Islet precursor cell (in vitro differentiated cells): ENCODE measurements at places on chromosomes 7 and 10.

DNA sequence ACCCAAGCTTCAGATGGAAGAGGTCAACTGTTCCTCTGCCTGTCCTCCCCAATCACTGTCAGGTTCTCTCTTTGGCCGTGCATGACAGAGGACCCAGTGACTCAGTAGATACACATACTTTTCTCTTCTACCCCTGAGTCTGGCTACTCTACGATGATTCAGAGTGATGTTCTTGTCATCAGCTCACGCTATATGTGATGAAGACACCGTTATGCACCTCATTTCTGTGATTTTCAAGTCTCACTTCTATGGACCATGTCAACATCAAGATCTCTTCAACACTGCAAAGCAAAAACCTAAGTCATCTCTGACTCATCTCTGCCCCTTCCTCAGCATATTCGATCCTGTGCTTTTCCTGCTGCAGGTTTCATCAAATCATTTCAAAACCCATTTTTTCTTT, 76.6 kb upstream of the DGKI start:
- DNase-seq = no peak

DNA sequence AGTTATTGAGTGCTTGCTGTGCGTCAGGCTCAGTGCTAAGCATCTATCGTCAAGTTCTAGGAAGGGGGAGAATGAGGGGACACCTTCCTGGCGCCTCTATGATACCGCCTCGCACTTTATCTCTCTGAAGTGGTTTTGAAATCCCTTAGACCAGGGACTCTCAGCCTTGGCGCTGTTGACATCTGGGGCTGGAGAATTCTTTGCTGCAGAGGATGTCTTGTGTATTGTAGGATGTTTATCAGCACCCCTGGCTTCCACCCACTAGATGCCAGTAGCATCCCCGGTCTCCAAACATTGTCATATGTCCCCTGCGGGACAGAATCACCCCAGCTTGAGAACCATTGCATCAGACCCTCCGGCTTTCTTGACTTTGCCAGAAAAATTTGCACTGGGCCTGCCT, 285.5 kb downstream of the CCDC3 start:
- no peak for DNase-seq

GRCh38 chr10:52780391-52781155, 8.0 kb upstream of the MBL2 start:
- DNase-seq = no peak

GRCh38 chr7:23410446-23411183, 59.7 kb downstream of the IGF2BP3 start:
- DNase-seq = no peak

GRCh38 chr7:102837802-102838201, 75.0 kb upstream of the LRRC17 start:
- no peak for DNase-seq

DNA sequence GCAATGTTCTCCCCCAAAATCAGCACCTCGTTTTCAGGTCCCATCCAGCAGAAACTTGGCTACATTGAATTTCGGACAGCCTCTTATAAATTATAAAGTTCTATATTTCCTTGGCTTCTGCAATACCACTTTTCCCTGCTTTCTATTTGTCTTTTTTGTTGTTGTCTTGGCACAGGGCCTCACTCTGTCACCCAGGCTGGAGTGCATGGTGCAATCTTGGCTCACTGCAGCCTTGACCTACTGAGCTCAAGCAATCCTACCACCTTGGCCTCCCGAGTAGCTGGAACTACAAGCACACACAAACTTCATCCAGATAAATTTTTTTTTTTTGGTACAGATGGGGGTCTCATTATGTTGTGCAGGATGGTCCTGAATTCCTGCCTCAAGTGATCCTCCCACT, 55.3 kb upstream of the HECW1 start:
- DNase-seq = no peak

GRCh38 chr10:119526149-119526548, 16.4 kb downstream of the RGS10 start:
- no peak for DNase-seq

DNA sequence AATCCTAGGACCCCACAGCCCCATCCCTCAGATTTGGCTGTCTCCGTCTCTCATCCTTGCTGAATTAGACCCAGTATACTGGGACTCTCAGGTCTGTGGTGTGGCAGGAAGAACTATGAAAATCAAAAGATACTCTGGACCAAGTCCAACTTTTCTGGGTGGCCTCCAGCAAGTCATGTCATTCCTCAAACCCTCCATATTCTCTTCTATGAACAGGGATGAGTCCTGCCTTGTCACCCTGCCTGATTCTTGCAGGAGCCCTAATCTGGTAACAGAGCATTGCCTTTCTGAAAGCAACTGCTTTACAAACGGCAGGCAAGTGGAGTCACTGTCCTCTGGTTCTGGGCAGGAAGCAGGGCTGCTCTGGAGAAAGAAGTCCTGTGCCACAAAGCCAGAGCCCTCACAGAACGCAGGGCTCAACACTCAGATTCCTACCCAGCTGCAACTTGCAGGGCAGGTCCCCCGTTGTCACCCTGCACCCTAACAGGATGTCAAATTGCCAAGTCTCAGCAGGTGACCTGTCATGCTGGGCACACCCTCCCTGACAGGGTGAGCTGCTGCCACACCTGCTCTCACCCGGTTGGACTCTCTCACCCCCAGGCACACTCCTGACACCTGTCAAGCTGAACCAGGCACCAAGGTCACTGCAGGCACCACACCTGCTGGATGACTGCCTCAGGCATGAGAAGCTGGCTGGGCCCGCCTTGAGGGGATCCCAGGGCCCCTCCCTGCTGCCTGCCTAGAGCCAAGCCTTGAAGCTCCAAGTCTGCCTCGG, 227.7 kb downstream of the KCNMA1 start:
- DNase-seq = no peak

DNA sequence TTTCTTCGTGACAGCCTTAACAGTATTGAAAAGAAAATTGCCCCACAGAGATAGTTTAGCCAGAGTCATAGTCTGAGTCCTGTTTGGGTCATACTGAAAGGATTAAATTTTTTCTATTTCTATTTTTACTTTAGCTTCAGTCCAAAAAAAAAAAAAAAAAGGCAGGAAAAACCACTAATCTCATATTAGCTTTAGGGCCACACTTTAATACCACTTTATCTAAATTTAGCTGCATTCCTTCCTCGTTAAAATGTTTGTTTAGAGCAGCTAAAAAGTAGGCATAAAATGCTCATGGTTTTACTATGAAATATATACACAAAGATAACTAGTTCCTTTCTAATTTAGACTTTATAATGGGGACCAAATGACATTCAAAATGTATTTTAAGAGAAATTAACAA, 216.5 kb upstream of the TMEM196 start:
- no peak for DNase-seq

- DNase-seq = peak; percentile 71
These were observed 52.9 kb upstream of the IGFBP3 start for GRCh38 chr7:45973725-45974532.

- no peak for DNase-seq
These were observed 365.3 kb downstream of the PARD3 start for GRCh38 chr10:34449836-34450235.

DNA sequence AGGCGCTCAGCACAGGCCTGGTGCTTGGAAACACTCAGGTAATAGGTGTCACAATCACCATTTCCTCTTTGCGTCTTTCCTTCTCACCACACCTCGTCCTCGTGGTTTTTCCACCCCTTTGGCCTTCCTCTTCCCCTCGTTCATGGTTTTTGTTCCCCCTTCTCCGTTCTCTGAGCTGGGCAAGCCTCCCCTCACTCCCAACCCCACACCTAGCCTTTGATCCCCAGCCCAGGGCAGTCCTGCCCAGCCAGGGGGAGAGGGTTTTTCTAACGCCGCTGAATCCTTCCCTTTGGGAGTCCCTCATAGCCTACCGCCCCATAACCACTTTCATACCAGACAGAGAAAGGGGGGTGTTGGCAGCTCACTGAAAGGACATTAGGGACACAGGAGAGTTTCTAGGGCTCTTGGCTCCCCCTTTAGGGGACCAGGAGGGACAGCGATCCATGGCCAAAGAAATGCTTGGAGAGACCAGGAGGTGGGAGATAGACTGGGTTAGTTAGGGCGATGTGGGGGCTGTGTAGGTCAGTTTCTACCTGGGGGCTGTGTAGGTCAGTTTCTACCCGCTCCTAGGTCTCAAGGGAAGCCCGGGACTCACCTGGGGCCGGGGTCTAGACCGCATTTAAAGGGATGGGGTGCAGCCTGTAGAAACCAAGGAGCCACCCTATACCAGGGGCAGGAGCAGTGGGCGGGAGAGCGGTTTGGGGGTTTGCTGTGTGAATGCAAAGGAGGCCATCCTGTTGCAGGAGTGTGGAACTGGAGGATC, 1.4 kb downstream of the EPHB4 start:
- no peak for DNase-seq

- no peak for DNase-seq
These were observed 80.2 kb downstream of the ZMYND11 start for GRCh38 chr10:215444-215843.

- DNase-seq = peak; percentile 14
These were observed 171.3 kb upstream of the BMPER start for GRCh38 chr7:33733870-33734650.

DNA sequence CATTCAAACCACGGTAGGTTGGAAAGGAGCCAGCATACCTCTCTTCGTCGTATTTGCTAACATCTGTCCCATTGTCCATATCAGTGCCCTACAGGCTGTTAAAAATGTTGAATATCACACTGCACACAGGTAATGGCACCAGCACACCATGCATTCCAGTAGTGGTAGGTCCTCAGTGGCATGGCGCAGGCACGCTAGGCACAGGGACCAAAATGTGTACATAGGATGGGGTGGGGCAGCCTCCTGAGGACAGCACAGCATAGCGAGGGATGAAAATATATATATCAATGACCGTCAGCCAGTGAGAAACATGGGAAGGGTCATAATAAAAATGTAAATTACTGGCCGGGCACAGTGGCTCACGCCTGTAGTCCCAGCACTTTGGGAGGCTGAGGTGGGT, 99.9 kb upstream of the CTBP2 start:
- DNase-seq = no peak

DNA sequence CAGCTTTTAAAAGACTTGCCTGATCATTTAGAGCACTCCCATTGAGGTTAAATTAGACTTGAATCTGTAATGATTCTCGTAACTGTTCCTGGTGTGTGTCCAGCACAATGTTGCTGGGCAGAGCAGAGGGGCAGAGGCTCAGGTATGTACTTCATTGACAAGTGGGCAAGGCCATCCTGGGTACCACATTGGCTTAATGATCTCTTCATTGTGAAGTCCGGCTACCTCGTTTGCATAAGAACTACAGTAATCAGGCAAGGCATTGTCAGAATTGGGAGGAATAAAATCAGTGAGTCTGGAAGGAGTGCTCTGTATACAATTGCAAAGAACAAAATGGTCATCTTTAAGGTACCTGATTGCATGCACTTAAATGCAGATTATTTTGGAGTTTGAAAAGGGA, 6.1 kb downstream of the RPS24 start:
- DNase-seq = no peak

GRCh38 chr10:71178880-71179279, 33.5 kb upstream of the UNC5B start:
- DNase-seq = no peak

DNA sequence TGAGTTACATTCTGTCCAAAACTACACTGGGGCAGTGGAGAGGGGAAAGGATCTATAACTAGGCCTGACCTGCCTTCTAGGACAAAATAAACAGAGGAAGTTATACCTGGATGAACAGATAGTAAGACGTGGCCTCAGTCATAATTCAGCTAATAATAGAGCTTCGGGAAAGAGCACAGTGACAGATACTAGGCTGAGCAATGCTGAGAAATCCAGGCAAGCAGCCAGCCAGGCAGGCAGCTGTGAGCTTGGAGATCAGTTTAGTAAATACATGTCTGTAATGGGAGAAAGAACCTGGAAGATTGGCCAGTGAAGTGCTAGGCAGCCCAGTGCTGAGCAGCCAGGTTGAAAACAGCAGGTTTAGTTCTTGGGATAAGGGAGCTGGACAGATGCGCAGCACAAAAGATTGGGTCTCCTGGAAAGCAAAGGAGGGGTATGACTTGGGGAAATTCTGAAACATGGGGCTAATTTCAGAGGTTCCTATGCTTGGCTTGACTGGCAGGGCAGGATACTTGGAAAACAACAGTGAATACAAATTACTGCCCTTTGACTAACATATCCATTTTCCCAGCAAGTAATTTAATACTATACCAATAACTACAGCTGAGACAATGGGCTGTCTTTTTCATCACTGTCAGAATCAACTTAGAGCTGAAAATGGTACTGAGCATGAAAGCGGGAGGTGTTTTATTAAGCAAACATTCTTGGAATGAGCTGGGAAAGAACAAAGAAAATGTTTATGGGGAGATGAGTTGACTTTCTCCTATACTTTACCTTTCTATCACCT, 140.8 kb downstream of the DGKB start:
- no peak for DNase-seq

DNA sequence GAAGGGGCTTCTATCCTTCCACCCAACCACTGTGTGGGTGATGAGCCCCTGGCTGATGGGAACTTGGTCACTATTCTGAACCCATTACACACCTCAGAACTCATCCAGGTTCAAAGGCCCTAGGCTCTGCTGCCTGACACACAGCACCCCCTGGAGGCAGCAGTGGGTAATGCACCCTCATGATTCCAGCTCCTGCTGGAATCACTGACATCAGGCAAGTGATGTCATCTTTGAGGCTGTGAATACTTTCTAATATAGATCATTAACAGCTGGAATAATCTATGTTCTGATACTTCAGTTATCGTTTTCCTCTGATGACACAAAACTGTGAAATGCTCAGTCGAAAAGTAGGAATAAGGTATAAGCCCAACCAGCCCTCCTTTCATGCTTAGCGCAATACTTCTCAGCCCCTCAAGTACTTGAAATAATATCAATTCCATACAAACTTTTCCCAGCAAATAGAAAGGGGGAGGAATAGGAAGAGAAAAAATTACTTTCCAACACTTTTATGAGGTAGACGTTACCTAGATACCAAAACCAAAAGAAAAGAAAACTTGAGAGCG, 7.5 kb upstream of the RBP3 start:
- DNase-seq = peak; percentile 87
